HS-5 (cell line): ENCODE measurements at places on chromosomes 12 and 14.

GRCh38 chr12:123104809-123105208 lies 46.1 kb downstream of the PITPNM2 start:
- DNase-seq = no peak

GRCh38 chr12:82411546-82412230 lies 53.4 kb downstream of the METTL25 start:
- DNase-seq = no peak

GRCh38 chr14:76389841-76390240 lies 13.9 kb downstream of the ESRRB start:
- DNase-seq = no peak

DNA sequence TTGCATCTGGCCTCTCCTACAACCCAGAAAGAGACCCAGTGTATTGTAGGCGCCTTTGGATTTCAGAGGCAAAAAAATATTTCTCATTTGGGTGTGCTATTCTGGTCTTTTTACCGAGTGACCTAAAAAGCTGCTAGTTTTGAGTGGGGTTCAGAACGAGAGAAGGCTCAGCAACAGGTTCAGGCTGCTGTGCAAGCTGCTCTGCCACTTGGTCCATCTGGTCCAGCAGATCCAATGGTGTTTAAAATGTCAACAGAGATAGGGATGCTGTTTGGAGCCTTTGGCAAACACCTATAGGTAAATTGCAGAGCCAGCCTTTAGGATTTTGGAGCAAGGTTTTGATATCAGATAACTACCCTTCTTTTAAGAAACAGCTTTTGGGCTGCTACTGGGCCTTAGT lies 25.3 kb upstream of the DYRK2 start:
- no peak for DNase-seq

DNA sequence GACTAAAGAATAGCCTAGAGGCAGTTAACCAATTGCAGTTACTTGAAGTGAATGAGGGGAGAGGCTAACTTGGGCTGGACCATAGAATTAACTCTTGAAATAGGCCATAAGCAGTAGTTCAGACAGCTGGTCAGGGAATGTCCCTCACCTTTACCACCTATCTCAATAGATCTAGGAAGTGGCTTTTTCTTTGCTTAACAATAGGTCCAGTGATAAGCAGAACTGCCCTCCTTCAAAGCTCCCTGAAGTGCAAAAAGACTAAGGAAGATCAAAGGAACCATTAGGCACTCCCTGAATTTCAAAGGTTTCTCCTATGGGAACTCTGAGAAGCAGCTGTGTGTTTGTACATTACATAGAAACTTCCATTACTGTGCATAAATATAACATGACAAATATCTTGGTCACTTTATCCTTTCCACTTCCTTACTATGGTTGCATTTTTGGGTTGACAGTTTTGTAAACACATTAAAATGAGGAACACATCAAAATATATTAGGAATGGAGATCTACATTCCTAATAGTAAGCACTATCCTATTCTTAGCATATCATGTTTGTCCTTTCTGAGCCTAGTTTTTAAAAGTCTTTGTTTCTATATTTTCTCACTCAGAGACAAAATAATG lies 7.2 kb upstream of the NAA30 start:
- no peak for DNase-seq

- DNase-seq = no peak
These were observed 114.2 kb downstream of the BRMS1L start for GRCh38 chr14:35940291-35940690.

DNA sequence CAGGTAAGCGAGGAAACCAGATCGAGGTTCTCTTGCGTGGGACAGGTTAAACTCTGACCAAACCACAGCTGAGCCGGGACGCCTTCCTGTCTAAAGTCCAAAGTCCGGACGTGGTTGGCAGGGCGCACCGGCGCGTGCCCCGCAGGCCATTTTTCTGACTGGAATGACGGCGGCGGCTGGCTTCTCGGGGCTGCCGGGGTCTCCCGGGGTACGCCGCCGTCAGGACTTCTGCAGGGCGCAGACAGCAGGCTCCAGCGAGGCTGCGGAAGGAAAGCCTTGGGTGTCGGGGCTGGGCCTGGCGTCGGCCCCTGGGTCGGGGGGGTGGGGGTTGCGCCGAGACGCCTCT lies 32.8 kb downstream of the MIA2 start:
- DNase-seq = no peak

DNA sequence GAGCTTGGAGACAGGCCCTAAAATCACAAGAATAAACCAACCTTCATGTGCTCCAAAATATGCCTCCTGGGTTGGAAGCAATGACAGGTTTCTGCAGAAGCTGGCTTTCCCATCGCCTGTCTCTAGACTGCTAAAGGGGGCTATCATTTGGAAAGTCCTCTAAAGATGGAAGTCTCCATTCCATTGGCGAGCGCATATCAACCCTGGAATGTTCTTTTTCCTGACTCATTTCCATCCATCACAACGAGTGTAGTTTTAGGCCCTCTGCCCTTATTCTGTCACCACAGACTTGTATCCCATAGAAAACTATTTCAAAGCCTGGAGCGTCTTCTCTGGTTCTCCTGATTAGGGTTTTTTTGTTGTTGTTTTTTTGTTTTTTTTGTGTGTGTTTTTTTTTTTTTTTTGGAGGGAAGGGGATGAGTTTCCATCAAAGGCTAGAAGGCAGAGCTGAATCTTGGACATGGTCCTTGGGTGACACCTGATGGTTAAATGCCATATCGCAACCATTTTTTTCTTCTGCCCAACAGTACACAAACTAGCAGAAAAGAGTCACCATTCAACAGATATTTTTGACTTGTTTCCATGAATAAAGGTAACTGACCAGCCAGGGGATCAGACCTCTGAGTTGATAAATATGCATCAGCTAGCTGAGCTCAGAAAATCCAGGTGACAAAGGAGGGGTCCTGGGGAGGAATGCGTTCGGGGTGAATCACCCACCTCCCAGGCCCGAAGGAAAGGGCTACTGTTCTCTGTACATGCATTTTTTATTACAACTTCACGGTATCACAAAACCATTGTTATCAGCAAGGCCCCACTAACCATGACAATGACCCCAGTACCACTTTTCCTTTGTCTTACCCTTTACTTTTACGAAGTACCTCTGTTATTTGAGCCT lies 40.5 kb downstream of the KCNA5 start:
- peak; percentile 35 for DNase-seq

DNA sequence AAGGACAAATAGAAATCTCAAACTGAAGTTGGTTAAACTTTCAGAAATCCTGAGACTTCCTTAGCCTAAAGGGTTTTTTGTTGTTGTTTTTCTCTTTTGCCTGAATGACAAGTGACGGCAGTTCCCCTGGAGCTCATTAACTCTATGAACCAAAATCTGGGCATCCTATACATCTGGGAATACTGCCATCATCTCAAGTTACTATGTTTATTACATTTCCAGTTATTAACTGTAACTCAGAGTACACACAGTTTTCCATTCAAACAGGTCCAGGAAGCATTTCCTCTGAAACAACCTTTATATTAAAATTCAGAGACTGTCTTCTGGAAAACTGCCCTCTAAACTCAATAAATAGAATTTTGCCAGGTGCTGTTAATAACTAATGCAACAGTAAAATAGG lies 55.6 kb upstream of the CDKL1 start:
- DNase-seq = no peak

DNA sequence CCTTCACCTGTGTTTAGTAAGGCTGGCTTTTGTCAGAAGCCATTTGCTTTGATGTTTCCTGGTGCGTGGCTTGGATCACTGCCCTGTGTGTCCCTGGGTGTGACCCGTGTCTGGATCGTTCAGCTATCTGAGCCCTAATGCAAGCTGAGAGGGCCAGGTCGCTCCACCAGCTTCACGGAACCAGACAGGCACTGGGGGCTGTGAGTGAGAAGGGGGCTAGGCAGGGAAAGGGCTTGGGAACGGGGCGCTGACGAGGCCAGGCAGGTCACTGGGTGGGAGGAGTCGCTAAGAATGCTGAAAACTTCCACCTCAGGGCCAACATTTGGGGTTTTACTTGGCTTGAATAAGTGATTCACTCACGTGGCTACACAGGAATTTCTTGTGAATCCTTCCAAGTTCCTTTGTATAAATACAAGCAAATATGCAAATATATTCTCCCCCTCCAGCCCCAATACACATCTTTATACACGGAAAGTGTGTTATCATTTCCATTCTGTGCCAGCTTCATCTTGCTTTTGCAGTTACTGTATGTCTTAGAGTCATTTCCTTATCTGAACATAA lies 24.2 kb upstream of the MMP17 start:
- DNase-seq = no peak

DNA sequence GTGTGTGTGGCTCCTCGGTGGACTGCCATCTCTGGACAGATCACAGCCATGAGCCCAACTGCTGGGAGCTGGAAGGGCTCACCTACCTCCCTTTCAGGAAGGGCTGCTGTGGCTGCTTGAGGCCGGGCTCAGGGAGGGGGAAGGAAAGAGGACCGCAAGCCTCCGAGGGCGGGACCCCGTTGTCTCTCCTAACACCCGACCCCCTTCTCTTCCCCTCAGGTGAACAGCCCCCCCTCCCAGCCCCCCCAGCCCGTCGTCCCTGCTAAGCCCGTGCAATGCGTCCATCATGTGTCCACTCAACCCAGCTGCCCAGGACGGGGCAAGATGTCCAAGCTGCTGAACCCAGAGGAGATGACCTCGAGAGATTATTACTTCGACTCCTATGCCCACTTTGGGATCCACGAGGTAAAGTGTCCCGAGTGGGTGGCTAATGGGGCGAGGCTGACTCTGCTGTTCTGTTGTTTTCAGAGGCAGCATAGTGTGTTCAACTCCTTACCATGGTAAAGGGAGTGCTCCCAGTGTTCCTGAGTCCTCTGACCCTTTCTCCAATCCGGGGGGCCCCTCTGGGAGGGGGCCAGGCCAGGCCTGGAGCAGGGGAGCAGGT lies 49.5 kb downstream of the PRMT8 start:
- DNase-seq = no peak

- DNase-seq = no peak
These were observed 194.5 kb upstream of the SOX5 start for GRCh38 chr12:24143928-24144327.
